ENCODE measurements at places on chromosomes 1 and 21.

DNA sequence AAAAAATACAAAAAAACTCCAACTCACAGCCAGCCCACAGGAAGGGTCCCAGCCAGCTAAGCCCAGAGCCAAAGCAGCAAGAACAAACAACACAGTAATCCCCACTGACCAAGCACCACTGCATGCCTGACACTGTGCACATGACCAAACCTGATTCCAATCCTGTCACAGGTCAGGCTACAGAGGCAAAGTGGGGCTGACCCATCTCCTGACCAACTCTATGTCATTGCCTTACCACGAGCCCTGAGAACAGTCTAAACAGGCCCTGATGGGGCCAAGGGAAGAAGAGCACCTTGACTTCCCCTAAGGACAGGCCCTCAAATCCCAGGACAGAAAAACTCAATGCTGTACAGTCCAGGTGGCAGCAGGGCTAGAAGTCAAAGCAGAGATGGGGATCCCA lies 2.4 kb downstream of the LSS start:
- no peak for DNase-seq

DNA sequence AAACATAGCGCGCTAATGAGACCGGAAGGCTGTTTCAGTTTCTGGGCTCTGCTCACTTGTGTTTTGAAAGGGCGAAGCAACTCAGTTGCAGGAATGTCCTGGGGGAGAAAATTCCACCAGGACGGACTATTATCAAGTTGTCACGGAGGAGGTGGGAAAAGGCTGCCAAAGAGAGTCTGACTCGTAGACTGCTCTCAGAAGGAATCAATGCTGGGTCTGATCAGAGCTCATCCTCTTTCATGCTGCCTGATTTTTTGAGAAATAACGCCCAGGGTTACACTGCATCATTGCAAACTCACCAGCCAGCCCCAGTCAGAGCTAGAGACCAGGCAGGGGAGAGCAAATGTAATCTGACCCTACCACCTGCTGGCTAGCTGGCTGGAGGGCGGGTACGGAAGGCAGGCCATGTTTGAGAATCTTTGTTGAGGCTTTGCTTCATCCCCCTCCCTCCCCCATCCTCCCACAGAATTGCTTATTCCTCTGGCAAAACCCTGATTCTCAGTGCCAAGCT lies 36.4 kb upstream of the BCL9 start:
- DNase-seq, result no peak

DNA sequence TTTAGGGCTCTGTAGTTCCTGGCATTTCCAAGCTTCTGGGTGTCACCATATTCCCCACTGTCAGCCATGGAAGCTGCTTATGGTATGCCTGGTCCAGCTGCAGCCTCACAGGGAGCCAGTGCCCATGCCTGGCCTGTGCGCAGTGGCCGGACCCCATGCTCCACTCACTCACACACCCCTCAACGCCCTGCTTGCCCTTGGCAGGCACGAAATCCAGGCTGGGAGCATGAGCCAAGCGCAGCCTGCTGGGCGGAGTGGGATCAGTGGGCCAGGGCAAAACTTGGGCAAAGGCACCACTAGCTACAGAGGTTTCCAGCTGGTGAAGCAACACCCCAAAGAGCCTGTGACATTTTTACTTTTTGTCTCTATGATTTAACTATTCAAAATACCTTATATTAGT lies 520.4 kb downstream of the RWDD3 start:
- no peak for DNase-seq

- DNase-seq, result no peak
These were observed 830 bp downstream of the INPP5B start for GRCh38 chr1:37945743-37946702.

DNA sequence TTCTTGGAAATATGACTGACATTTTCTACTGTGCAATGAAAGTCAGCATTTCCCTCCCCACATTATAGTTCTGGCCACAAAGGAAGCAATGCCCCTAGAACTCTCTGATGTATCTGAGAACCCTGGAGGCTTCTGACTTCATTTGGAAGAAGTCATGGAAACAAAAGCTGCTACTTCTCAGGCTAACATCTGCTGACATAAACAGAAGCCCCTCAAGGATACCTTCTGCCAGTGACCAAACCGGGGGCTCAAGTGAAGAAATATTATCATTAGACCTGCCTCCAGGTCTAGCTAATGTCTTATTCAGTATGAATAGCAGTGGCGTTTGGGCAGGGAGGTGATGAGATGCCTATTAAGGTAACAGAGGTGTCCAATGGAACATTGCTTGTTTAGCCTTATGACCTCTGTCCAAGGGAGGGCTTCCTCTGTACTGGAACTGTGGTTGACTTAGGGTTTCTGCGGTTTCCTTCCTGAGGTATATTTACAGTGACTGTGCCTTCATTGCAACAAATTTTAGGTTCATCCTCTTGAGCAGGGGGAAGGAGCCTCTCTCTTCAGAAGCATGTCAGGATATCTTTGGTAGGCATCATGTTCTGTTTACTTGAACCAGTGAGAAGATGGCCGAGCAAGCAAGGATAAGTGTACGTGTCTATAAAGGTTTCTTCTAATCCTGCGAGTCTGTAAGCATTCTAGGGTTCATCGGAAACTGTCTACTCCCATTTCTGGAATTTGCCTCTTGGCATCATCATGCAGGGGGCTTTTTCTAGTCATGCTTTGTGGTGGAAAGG lies 161.7 kb downstream of the PBX1 start:
- no peak for DNase-seq

- no peak for DNase-seq
These were observed 86.8 kb downstream of the ATP1B1 start for GRCh38 chr1:169193191-169193850.

- no peak for DNase-seq
These were observed 161.5 kb downstream of the NRIP1 start for GRCh38 chr21:14903172-14903865.

DNA sequence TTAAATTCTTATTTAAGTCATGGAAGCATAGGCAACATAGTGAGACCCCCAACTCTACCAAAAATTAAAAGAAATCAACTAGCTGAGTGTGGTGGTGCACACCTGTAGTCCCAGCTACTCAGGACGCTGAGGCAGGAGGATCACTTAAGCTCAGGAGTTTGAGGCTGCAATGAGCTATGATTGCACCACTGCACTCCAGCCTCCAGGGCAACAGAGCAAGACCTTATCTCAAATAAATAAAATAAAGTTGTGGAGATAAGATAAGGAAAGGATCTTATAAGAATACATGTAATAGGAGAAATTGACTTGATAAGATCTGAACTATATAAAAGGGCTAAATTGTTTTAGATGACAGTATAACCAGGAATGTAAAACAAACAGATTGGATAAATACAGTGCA lies 2.3 kb upstream of the BATF3 start:
- no peak for DNase-seq

DNA sequence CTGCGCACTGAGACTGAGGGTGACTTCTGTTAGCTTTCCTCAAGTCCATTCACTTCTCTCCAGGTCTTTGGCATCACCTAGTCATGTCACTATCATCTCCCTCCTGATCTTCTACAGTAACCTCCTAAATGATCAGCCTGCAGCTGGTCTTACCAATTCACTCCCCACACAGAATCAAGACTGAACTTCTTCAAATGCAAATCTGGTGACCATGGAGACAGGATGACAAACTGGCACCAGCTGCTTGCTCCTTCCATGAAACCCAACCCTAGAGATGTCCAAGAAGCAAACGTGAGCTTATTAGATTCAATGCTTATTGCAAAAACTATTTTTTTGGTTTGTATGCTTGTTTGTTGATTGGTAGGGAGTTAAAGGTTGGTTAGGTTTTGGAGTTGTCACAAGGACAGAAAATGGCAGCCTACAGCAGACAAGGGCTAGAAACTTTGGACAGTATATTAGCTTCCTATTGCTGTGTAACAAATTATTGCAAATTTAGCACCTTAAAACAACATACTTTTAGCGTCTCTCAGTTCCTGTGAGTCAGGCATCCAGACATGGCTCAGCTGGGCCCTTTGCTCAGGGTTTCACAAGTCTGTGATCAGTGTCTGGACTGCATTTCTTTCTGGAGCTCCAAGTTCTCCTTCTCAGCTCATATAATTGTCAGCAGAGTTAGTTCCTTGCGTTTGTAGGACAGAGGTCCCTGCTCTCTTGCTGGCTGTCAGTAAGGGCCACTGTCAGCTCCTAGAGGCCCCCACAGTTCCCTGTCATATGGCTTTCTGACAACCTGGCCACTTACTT lies 53.3 kb upstream of the GJA8 start:
- no peak for DNase-seq

GRCh38 chr1:1796466-1796865 lies 18.2 kb upstream of the NADK start:
- DNase-seq, result no peak

- DNase-seq, result no peak
These were observed 31.0 kb downstream of the TENT5C start for GRCh38 chr1:117636637-117637425.

GRCh38 chr1:8416881-8417280 lies 99.0 kb downstream of the SLC45A1 start:
- no peak for DNase-seq

- no peak for DNase-seq
These were observed 12.1 kb downstream of the CD55 start for GRCh38 chr1:207333620-207334019.

DNA sequence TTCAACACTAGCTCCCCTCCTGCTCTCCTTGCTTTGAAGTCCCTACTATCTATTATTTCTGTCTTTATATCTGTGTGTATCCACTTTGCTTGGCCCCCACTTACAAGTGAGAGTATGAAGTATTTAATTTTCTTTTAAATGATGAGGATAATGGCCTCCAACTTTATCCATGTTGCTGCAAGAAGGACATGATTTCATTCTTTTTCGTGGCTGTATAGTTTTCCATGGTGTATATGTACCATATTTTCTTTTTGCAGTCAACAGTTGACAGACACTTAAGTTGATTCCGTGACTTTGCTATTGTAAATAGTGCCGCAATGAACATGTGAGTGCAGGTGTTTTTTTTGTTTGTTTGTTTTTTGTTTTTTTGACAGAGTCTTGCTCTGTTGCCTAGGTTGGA lies 365.6 kb downstream of the ZP4 start:
- DNase-seq, result no peak

GRCh38 chr1:72649991-72650390 lies 367.7 kb upstream of the NEGR1 start:
- no peak for DNase-seq

DNA sequence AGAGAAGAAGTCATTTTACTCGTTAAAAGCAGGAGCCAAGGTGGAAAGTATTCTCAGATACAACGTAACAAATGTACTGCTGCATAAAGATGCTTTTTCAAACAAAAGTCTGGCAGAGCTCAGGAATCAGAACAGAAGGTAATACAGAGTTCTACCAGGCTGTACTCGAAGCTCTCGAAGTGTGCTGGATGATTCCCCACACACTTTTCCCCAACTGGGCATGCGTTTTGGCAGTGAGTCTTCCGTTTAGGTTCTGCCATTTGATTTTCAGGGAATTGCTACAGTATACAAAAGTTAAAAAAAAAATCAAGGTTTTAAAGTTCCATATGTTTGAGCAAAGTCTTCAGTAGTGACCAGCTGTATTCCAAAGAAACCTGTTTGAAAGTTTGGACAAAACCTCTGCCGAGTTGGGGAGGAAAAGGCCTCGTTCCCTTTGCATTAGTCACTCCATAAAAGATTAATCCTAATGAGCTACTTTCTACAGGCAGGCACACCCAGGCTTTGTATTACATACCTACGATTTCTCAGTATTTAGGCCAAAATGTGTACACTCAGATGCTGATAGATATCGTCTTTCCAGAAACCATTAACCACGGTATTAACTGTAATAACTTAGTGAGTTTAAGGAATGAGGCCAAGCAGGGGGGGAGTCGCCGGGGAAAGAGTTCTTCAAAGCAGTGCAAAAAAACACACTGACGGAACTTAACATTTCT lies 477.1 kb downstream of the LMO4 start:
- no peak for DNase-seq

- no peak for DNase-seq
These were observed 36.2 kb downstream of the HSPG2 start for GRCh38 chr1:21900766-21901472.

GRCh38 chr1:15775706-15776105 lies 17.1 kb downstream of the FBLIM1 start:
- DNase-seq, result no peak

DNA sequence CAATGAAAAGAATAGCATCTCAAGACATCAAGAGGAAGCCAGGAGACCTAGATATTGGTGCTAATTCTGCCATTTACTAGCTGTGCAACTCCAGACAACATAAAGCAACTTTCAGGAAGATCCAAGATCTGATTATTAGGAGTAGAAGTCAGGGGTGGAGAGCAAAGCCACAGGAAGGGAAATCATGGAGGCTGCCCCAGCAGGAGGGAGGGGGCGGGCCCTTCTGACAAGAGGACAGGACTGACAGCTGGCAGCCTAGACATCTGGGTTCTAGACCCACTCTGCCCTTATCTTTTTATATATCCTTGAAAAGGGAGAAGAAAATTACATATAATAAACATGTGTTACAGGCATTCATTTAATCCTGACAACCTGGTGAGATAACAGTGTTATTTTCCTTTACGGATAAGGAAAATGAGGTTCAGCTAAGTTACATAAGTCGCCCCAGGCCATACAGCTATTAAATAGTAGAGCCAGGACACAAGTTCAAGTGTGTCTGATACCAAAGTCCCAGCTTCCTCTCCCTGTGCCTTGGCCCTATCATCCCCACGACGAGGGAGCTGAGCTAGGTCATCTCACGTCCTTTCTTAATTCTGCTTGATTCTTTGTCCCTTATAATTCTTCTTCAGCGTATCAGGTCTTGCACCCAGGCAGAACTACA lies 46.6 kb downstream of the ARHGEF11 start:
- no peak for DNase-seq

DNA sequence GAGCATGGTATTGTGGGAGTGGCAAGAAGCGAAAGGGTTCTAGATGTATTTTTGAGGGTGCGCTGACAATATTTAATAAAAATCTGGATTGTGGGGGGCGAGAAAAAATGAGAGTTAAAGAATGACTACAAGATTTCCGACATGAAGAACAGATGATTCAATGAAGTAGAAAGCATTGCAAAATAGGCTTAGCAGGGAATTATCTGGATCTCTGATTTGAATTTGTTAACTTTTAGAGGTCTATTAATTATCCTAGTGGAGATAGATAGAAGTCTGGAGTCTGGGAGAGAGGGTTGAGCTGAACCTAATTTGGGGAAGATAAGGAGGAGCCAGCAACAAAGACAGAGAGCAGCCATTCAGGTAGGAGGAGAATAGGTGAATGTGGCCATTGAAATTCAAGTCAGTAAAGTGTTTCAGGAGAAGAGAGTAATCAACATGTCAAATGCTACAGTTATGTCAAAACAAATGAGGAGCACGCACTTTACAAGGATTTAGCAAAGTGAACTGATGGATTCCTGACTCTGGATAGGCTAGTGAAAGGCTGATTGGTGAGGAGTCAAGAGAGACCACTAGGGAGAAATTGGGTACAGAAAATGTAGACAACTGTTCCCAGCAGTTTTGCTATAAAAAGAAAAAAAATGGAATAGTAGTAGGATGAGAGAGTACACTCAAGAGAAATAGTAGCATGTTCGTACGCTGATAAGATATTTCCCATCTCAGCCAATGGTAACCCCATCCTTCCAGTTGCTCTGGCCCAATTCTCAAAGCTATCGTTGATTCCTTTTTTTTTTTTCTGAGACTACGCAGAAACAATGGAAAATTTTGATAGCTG lies 393.2 kb upstream of the CXADR start:
- DNase-seq, result no peak

Data from substantia nigra (tissue), 51 donors.